Kidney (tissue), 22 donors: ENCODE measurements at places on chromosomes 2 and 18. TPM values are rescaled to one million over a fixed set of nuclear protein-coding genes. Genes with fewer than 3 reads are reported as not detected.

The GAL3ST2 gene
- polyA plus RNA-seq: 0.39 TPM

The C2orf81 gene
- 8.8 TPM for polyA plus RNA-seq

The GRB14 gene
- polyA plus RNA-seq: 71.3 TPM

The C1QL2 gene
- polyA plus RNA-seq: not detected

The CTLA4 gene
- 0.22 TPM for polyA plus RNA-seq

The IL1RN gene
- 1.3 TPM for polyA plus RNA-seq

The CDK15 gene
- polyA plus RNA-seq: 0.11 TPM

The EPG5 gene
- polyA plus RNA-seq: 4.8 TPM

DNA sequence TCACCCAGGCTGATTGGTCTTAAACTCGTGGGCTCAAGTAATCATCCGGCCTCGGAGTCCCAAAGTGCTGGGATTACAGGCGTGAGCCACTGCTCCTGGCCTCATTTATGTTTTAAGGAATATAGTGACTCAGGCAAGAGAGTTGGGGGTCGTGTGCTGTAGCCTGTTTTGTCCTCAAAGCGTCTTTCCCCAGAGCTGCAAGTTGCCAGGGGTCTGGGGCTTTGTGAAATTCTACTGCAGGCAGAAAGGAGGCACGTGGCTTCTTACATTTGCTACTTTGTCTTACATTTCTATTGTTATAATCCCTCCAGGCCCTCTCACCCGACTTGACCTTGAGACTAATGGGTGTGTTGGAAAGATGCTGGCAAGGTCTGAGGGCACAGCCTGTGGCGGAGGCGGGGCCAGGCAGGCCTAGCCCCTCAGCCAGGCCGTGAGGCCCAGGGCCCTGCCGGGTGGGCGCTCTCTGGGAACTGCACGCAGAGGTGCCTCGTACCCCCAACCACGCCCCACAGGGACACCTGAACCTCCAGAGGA is 85.8 kb upstream of the NDUFV2 start:
- no peak for DNase-seq

- no peak for DNase-seq
Measured at GRCh38 chr2:71901466-71901865, 246.2 kb downstream of the CYP26B1 start.

- no peak for DNase-seq
Measured at GRCh38 chr18:47274961-47275360, 23.5 kb upstream of the SKOR2 start.

GRCh38 chr2:28991460-28991859 is 10.4 kb downstream of the TOGARAM2 start:
- DNase-seq: no peak

DNA sequence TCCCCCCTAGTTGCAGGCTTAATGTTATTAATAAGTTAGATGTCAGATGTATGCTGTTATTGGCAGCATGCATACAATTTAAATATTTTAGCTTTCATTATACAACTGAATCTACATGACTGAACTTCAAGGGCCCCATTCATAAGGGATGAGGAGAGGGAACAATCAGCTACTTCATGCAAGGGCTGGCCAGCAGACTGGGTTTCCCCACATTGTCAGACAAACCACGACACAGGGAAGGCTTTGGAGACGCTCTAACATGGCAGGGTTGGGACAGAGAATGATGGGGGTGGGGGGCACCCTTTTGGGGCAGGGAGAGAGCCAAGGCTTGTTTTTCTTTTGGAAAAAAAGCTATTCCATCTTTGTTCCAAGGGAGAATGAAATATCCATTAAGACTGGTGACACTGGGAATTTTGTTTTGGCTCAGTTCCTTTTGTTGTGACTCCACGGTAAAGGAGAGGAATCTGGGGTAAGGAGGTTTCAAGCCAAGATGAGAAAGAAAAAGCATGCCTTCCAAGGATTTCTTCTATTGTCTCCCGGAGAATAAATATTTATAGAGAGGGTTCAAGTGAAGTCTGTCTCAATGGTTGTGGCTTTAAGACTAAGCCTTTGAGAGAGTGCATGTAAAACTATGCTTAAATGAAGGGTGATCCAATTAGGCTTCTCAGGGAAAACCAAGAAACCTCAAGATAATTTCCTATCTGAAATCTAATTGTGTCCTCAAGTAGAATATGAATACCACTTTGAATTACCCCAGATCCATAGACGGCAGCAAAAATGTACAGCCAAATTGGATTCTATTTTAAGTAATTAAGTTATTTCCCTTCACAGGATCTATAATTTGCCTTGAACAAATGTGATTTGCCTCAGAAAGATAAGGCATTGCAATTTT is 5.4 kb downstream of the CXCR4 start:
- DNase-seq: no peak

- no peak for DNase-seq
Measured at GRCh38 chr18:32770054-32770665, 2.7 kb downstream of the KLHL14 start.

DNA sequence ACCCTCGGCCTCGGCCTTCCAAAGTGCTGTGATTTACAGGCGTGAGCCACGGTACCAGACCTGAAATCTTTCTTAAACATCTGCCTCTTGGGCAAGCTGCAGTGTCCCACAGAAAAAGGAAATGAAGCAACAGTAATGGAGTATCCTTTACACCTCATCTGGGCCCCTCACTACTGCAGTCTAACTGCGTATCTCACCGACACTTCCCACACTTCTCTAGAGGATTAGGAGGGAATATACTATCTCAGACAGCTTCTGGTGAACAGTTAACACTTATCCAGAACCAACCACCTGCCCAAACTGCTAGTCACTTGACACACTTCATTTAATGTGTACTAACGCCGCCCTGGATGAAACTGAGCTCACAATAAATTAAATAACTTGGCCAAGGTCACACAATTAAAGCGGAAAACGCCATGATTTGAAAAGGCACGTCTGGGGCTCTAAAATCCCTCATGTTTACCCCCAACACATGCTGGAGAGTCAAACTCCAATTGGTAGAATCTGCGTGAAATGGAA is 993 bp downstream of the COX7A2L start:
- DNase-seq: no peak

- DNase-seq: no peak
Measured at GRCh38 chr2:28036307-28036706, 145.8 kb downstream of the BABAM2 start.

DNA sequence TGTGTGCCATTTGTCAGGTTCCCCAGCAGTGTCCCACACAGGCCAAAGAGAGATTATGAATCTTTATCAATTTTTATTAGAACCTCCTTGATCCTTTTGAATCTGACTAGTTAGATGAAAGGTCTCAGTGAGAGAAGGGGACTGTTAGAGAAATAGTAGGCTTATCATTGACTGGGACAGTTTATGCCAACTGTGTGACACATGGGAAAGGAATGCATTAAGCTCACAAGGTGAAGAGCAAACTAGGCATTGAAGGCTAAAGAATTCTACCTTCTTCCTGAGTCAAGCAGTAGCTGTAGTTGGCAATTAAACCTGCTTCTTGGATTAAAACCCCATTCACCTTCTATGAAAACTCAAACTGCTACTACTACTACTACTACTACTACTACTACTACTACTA is 389.6 kb upstream of the CDH19 start:
- no peak for DNase-seq

- peak; percentile 17 for DNase-seq
Measured at GRCh38 chr2:224401641-224402342, at the start of gene FAM124B. FAM124B (minus strand) TSS chr2:224402107; CDS start chr2:224401768, 339 bp downstream.

DNA sequence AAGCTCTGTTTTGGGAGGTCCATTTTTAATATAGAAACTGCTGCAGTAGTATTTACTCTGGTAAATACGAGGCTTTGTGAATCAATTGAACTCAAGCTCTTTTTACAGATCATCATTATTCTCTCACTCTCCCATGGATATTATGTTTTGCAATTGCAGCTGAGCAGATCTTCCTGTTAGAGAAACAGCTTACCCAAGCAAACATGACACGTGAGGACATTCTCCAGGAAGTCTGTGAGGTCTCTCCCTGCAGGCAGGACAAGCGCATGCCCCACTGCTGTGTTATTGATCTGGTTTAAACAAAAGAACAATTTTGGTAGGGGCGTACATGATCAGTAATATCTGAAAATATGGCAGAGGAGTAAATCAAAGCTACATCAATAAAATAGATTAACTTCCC is 72.1 kb downstream of the COL6A3 start:
- DNase-seq: no peak

DNA sequence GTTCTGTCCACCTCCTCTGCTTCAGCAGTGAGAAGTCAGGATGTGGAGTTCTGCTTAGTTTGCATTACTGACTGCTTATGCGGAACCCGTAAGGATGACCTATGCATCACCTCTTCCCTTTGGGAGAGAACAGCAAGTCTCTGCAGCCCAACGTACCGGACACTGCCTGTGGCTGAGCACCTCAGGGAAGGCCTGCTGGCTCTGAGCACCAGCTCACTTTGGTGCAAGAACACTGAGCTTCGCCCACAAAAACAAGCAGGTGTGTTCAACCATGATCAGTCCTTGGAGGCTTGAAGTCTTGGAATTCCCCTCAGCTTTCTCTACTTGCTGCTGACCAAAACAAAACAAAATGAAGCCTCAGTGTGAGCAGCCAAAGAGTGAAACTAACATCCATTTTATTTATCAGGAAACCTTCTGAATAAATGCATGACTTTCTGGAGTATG is 52.7 kb upstream of the NCK2 start:
- no peak for DNase-seq

- DNase-seq: no peak
Measured at GRCh38 chr2:195572895-195573683, 83.9 kb upstream of the SLC39A10 start.

DNA sequence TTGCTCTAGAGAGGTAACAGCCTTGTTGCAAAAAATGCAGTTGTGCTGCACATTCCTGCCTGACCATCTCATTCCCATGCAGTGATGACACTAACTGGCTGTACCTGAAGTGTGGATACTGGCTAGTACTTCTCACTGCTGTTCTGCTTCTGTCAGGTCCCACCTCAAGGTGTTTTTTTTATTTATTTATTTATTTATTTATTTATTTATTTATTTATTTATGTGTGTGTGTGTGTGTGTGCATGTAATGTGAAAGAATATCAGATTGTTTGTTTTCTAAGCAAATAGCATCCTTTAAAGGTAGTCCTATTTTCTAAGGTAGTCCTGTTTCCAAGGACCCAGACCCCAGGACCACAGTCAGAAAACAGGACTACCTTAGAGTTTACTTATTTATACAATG is 87.2 kb upstream of the SYT4 start:
- no peak for DNase-seq

DNA sequence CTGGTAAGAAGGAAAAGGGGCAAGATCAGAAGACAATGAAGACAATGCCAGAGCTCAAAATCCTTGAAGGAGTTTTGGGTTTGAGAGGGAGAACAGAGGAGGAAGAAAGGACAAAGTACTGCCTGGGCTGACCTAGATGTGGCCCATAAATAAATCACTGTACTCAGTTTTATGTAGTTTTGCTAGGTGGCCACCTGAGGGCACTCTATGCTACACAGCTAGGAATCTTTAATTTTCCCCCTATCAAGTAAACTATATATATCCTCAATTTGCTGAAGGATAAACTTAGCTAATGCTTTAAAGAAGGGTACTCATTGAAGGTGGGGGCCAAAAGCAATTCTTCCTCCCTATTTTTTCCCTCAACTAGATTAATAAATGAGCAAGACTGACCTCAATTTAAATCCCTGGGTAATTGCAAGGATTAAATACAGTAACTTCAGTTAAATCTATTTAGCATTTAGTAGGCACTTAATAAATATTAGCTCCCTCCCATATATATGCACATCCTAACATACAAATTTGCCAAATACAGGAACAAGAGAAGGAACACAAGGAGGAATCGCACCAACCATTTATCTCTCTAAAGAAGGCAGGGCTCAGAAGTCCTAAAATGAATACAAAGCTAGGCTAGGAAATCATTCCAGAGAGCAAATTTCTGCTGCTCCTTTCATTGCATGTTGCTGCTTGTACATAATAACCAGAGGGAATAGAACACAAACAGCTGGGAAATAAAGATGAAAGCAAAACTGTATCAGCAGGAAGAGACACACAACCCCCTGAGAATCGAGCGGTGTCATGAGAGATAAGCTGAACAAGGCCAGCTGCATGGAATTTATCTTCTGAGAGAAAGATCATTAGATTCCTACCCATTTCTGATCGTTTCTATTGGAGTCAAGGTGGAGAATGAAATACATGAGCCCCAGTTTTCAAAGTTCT is 540.1 kb downstream of the NRXN1 start:
- DNase-seq: peak; percentile 48
